Kidney (tissue), 22 donors: ENCODE measurements at places on chromosomes 5 and 9. TPM values are rescaled to one million over a fixed set of nuclear protein-coding genes. Genes with fewer than 3 reads are reported as not detected.

The ZNG1F gene
- 9.3 TPM for total RNA-seq

The SKP2 gene
- total RNA-seq: 10.9 TPM

GRCh38 chr9:114004221-114004716, 73.8 kb downstream of the AMBP start:
- no peak for DNase-seq

- DNase-seq: no peak
Measured at GRCh38 chr5:60992871-60993270, 47.9 kb downstream of the NDUFAF2 start.

DNA sequence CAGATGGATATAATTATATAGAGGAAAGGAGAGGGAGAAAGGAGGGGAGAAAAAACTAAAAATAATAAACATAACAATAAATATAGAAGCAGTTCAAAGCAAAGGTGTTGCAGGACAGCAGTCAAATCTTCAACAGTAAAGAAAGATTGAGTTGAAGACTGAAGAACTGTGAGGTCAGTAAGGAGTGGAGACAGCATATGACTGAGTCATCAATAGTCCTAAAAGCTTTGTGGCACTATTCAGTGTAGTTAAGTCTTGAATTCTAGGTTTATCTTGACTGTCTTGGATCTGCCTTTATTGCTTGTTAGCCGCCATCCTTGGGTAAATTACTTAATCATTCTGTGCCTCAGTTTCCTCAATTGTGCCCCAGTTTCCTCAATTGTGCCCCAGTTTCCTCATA, 137.0 kb downstream of the MRPS30 start:
- DNase-seq: no peak

- no peak for DNase-seq
Measured at GRCh38 chr9:85510830-85511504, 230.8 kb downstream of the AGTPBP1 start.

The CD180 gene
- 3.3 TPM for total RNA-seq

- DNase-seq: no peak
Measured at GRCh38 chr5:138967791-138968448, 92.8 kb upstream of the LRRTM2 start.

The MOB3B gene
- 22.5 TPM for total RNA-seq

GRCh38 chr5:172437445-172438318, 16.6 kb downstream of the SH3PXD2B start:
- peak; percentile 92 for DNase-seq

The NSG2 gene
- not detected for total RNA-seq

GRCh38 chr5:154758977-154759376, 3.8 kb downstream of the LARP1 start:
- no peak for DNase-seq
